NCI-H2171 treated with DMSO at 0.1 percent for 48 hours (cell line): ENCODE measurements at places on chromosomes 12 and 14.
A peak's percentile ranks its signal among the peaks of the same experiment; 100 is the strongest.

DNA sequence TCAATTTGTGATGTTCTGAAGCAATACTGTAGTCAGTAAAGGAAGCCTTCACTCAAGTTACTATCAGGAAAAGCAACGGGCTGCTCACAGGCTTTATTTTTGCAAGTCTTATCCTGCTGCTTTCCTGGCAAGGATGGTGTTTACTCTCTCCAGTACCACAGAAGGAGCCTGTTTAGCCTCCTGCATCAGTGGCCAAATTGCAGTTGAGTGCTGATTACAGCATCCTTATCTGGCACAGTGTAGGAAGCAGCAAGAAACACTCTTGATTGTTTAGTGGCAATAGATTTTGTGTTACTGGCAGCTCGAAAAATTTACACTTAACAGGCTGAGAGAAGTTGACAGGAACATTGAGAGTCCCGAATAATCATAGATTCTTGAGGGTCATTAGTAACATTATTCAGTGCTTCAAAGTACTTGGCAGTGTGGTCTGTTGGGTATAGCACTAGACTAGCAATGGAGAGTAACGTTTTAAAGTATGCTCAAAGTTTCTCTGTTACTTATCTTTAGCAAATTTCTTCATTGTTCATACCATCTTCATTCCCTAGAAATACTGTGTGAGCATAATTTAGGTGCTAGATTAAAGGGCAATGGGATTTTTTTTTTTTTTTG is 11.7 kb downstream of the TULP3 start:
- peak; percentile 56 for DNase-seq

DNA sequence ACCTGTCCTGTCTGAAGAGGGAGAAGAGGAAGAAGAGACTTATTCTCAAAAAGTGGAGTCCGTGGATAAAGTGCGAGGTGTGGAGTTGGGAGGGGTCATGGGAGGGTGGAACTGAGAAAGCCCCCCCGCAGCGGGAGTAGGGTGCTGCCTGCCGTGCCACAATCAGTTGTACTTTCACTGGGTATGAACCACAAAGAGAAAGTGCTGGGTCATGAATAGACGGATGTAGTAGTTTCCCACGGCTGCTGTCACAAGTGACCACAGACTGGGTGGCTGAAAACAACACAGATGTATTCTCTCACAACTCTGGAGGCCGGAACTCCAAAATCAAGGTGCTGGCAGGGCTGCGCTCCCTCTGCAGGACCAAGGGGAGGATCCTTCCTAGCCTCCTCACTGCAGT is 5.5 kb downstream of the DNAH10 start:
- DNase-seq: no peak

DNA sequence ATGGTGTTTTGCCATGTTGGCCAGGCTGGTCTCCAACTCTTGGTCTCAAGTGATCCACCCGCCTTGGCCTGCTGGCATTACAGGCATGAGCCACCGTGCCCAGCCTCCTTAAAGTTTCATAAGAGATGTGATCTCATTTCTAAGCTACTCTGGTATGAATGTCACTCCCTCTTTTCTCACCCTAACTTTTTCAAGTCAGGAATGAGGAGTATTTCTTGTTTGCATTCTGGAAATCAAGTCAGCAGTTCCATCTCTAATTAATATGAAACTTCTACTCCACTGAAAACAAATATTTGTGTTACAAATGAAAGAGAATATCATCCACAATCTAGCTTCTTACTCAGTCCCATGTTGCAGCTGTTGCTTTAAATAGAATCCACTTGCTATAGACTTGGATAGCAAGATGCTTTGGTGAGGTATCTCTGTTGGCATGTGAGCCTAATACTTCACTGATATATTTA is 61.3 kb downstream of the ARF6 start:
- no peak for DNase-seq

GRCh38 chr14:24674204-24674970 is 40.4 kb upstream of the GZMB start:
- DNase-seq: no peak

- no peak for DNase-seq
Measured at GRCh38 chr14:67357969-67358354, 1.6 kb downstream of the ATP6V1D start.

- no peak for DNase-seq
Measured at GRCh38 chr12:116735084-116735483, 2.8 kb downstream of the SPRING1 start.

DNA sequence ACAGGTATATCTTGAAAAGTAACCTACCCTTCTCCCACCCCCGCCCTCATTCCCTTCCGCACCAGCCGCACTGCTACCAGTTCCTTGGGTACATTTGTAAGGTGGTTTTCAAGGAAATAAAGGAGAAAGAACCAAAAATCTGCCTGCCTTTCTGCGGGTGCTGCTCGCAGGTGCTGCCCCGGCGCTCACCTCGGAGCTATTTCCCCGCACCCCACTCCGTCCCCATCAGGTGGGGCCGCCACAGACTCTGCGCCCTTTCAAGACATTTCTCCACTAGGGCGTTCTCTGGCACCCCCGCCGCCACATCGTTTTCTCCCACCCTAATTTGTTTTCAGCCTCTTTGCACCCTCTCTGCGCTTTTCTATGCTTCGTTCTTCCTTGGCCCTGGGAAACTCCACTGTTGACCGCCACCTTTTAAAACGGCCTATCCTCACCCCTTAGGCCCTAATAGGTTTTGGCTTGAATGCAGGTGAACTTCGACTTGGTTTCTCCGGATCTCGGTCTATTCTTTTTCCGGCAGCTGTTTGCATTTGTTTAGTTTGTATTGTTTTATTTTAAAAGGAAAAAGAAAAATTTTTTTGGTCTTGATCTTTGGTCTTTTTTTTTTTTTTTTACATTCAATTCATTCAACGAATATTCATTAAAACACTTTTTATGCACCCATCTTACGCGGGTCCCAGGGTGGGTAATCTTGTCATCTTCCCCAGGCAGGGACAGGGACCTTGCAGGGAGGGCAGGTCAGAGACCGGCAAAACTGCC is 3.0 kb downstream of the VSX2 start:
- no peak for DNase-seq

DNA sequence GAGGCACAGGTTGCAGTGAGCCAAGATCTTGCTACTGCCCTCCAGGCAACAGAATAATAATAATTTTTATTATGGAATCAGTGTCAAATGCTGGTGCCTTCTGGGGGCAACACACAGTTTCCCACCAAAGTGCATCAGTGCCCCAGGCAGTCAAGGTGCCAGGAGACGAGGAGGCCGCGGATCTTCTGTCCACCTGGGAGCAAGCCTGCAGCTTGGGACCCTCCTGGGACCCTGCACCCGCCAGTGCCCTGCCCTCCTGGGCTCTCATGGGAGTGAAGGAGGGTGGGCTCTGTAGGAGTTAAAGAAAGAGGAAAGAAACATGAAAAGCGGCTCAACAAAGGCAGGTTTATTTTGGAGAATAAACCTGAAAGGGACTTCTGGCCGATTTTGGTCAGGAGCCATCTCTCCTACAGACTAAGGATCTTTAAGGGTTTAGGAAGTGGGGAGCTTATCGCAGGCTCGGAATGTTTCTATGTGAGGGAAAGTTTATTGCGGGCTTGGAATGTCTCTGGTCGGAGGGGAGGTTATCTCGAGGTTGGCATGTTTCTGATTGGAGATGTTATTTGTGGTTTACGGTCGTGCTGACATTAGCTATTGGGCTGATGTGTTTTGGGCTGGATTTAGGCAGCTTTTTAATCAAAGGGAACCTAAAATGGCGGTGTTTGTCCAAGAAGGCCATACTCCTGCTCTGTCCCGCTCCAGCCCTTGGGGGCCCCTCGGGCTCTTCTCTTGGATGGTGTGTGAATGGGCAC is 1.1 kb upstream of the ASPG start:
- DNase-seq: no peak

DNA sequence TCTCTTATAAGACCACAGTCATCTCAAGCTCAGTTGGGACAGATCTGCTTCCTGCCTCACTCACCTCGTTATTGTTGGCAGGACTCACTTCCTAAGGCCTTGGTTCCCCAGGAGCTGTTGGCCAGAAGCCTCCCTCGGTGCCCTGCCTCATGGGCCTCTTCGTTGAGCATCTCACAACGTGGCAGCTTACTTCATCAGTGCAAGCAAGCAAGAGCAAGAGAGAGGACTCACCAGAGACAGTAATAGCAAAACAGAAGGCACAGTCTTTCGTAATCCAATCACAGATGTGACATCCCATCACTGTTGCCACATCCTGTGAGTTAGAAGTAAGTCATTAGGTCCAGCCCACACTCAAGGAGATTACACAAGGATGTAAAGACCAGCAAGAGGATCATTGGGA is 5.1 kb upstream of the NUMB start:
- DNase-seq: peak; percentile 22

GRCh38 chr12:84641940-84642545 is 270.6 kb downstream of the SLC6A15 start:
- peak; percentile 98 for DNase-seq

- peak; percentile 66 for DNase-seq
Measured at GRCh38 chr14:103597623-103598377, 31.2 kb upstream of the KLC1 start.

- no peak for DNase-seq
Measured at GRCh38 chr12:6434205-6435140, 10.3 kb upstream of the CD27 start.

DNA sequence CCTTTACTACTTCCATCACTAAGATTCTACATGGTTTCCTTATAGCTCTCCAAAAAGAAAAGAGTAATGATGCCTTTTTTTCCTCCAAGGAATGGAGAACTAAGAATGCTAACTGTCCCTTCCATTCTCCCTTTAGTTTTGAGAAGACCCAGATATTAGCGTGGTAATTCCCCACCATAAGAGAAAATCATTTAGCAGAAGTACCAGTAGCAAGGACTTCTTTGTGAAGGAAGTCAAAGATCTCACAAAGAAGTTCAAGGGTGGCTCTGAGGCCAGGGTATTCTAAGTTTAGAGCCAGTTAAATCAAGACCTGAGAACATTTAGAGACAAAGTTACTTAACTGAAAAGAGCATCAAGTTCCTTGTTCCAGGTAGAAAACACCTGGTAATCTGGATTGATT is 7.3 kb downstream of the USP15 start:
- no peak for DNase-seq

GRCh38 chr14:102325791-102326345 is 6.3 kb downstream of the ZNF839 start:
- DNase-seq: no peak

GRCh38 chr14:93946541-93947090 is 19.5 kb downstream of the FAM181A start:
- DNase-seq: no peak

- no peak for DNase-seq
Measured at GRCh38 chr12:116171549-116171948, 105.9 kb downstream of the MED13L start.

GRCh38 chr14:99028041-99028440 is 244.0 kb downstream of the BCL11B start:
- DNase-seq: no peak

DNA sequence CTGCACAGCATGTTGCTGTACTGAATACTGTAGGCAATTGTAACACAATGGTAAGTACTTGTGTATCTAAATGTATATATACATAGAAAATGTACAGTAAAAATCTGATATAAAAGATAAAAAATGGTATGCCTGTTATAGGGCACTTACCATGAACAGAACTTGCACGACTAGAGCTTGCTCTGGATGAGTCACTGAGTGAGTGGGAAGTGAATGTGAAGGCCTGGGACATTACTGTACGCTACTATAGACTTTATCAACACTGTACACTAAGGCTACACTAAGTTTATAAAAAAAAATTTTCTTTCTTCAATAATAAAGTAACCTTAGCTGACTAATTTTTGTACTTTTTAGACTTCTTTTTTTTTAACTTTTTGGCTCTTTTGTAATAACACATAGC is 24.2 kb upstream of the NEDD1 start:
- DNase-seq: no peak

DNA sequence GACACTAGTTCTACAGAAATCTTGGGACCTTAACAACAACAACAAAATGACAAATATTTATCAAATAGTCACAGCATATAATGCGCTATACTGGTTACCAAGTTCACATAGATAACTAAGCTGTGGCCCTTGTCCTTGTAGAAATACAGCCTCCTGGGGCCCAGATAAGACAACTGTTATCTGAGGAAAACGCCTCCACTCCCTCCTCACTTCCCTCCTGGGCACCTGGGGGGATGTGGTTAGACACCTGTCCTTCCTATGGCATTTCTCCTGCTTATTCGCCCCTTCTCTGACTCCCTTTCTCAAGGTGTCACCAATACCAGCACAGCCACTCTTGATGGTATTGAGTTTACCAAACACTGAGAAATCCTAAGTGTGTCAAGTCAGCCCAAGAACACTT is 419.4 kb downstream of the RAD51B start:
- DNase-seq: no peak

DNA sequence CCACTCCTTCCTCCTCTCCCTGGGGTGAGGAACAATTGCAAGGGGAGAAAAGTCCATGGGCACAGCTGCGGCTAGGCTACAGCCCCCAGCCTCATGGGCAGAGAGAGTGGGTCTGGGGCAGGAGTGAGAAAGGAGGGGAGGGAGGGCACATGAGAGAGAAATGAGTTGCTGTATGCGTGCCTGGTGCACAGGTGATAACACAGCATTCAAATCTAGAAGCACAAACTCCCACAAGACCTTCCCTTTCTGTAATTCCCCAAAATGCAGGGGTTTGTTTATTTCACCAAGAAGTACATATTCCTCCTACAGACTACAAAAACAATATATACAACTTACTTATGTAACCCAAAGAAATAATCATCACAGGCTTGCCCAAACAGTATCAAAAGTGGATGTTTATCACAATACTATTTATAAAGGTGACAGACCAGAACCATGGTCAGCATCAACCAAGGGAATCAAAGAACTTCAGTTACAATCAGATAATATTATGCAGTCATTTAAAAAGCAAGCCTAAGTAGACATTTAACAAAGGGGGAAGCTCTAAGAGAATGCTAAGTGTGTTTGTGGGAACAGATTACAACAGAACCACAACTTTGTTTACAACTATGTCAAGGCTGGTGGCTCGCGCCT is 54.2 kb downstream of the ITPK1 start:
- no peak for DNase-seq

DNA sequence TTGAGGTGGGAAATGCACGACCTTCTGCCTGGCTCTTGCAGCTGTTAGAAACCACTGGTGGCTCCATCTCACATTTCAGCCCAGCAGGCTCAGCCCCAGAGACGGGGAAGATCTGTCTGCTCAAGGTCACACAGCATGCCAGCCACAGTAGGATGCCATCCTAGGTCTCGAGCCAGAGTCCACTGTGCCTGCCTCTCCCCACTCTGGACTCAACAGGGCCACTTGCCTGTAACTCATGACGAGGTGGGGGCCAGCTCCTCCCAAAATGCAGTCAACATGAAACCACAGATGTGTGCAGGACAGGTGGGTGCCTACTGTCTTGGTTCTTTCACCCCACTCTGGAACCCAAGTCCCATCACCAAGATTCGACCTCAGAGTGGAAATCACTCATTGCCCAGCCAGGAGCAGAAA is 23.2 kb downstream of the BCL11B start:
- no peak for DNase-seq

GRCh38 chr14:100118396-100119011 is 40.9 kb downstream of the DEGS2 start:
- no peak for DNase-seq

DNA sequence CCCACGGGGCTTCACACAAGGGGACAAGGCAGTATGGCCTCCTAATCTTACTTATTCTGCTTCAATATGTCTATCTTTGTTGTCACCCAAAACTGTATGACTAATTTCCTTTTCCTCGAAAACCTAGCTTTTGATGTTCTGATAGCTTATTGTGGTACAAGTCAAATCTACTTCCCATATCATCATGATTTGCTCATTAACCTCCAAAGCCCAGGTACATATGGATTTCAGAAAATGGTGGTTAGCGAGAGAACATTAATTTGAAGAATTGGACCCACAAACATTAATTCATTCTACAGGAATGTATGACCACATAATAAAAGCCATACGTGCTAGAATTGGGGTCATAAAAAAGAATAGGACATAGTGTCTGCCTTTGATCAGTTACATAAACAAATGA is 412.5 kb downstream of the CCDC91 start:
- DNase-seq: no peak
